ENCODE measurements at places on chromosomes 4 and X.

DNA sequence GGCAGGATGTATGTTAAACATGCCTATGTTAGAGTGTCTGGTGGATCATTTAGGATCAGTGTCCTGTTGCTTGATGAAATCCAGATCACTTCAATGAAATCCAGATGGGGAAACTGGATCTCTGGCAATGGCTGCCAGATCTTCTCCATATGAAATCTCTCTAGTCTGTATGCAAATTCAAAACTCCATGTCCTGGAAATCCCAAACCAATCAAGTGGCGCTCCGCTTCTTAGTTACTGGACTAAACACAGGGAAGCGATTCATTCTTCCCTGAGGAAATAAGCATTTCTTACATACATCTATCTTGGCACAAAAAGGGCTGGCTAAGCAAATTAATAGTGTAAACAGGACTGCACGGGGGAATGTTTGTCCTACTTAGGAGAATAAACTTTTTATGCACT is 94.9 kb downstream of the HDAC8 start:
- DNase-seq, result no peak

DNA sequence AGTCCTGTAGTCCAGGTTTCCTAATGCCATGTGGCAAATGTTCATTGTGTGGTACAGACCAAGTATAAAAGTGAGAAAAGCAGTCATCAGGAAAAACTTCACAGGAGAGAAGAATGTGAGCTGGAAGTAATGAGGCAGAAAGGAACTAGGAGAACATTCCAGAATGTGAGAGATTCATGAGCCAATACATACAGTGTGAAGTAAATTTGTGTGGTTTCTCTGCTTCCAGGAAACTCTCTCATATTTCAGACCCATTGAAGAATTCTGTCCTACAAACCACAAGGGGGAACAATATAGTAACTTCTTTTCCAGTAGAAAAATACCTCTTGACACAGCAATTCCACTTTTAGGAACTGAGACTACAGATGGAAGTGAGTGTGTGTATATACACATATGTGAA is 136.5 kb downstream of the RNF150 start:
- DNase-seq, result no peak

- DNase-seq, result no peak
These were observed 1514.7 kb downstream of the PCDH18 start for GRCh38 chr4:136017556-136017955.

- DNase-seq, result no peak
These were observed 4.9 kb downstream of the CHRNA9 start for GRCh38 chr4:40340030-40340429.

Data from activated naive CD8-positive, alpha-beta T cell treated with anti-CD3 and anti-CD28 coated beads, Interleukin-2, amount 50 U/mL, for 16 hours (primary cell).